ENCODE measurements at places on chromosomes 2 and 18.

DNA sequence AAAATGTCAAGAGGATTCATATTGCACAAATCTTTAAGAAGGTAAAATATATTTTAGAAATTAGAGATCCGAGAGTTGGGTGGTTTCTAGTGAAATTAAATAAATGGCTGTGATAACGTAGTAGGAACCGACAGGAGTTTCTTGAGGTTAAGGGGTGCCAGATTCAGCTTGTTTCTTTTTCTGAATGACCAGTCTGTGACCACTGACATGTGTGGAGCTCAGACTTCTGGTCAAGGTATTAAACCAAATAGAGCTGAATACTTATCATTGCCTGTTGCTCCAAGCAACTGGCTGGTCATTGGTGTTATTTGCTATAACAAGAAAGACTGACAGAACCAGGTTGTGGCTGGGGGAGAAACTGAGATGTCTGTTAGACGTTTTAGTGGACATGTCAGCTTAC is 408.2 kb upstream of the HS6ST1 start:
- no peak for DNase-seq

DNA sequence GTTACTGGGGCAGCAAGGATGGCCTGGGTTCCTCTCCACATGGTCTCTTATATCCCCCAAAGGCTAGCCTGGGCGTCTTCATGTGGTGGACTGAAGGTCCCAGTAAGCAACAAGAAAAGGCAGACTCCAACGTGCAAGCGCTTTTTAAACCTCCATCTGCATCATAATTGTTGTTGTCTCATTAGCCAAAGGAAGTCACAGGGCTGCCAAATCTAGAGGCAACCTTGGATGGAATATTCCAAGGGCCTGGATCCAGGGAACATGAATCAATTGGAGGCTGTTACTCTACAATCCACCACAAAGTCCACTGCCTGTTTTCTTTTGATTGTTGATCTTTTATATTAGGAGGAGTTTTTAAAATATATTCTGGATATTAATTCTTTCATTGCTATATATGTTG is 118.8 kb downstream of the SH3RF3 start:
- DNase-seq: no peak

- no peak for DNase-seq
These were observed 67.2 kb downstream of the IKZF2 start for GRCh38 chr2:213084261-213084660.

DNA sequence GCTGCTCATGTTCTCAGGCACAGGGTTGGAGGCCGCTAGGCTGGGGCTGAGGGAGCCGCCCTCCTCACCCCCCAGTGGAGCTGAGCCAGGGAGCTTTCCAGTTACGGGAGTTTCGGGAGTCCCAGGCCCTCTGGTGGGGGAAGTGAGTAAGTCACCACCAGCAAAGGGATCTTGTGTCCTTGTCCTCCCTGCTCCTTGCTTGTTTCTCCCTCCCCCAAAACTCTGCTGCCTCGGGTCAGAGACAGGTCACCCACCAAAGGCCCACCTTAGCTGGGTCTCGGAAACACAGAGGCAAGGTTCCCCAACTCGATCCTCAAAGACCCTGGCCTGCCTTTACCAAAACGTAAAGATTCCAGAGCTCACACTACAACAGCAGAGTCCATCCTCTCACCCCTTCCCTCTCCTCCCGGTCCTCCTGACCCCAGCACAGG is 60.5 kb upstream of the POMC start:
- DNase-seq: peak; percentile 69

DNA sequence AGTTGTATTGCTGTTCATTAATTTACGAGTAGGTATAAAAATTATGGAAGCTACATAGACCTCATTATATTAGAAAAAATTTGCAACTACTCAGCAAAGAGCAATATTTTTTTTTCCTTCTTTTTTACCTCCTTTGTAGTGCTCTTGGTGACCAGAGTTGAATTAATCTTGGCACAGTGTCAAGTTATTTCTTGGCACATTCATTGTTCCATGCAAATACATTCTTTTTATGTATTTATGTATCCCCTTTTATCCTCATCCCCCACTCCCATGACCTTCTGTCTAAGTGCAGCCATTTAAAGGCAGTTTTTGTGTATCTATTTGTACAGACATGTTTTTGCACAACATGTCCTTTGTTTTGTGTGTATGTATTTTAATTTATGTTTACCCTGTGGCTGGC is 224.5 kb downstream of the CCDC102B start:
- DNase-seq: no peak

DNA sequence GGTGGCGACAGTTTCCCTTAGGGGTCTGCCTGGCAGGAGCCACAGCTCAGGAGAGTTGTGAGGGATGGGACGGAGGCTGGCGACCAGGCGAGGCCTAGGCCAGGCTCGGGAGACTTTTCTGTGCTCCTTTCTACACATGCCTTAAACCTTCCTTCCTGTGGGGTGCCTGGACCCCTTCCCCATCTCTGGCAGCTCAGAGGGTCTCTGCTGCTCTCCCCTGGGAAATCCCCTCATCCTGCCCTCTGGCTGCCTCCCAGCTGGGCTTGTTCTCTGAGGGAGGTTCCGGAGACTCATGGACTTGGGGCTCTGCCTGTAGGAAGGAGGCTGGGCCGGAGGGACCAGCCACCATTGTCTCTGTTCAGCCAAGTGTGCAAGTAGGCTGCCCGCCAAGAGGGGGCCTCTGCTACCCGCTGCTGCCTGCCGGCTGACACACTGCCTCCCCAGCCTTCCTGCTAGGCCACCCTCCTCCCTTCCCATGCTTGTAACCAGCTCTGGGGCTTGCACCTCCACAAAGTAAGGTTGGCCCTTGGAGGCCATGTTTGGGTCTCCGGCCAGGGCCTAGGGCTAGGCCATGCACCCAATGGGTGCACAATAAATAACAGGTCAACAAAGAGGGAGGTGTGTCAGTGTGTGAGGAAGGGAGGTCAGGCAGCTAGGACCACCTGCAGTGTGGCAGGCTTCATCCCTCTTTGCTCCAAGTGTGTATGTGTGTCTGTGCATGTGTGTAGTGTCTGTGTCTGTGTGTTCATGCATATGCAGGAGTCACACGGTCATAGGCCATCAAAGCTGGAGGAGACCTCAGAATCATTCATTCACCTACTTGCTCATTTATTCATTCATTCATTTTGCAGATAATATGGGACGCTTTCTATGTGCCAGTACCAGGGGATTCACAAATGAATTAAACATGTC is 28.8 kb downstream of the PSD4 start:
- no peak for DNase-seq

- DNase-seq: no peak
These were observed 261.3 kb upstream of the CCDC68 start for GRCh38 chr18:55220523-55220922.

- DNase-seq: no peak
These were observed 361.6 kb upstream of the TFPI start for GRCh38 chr2:187915810-187916209.

DNA sequence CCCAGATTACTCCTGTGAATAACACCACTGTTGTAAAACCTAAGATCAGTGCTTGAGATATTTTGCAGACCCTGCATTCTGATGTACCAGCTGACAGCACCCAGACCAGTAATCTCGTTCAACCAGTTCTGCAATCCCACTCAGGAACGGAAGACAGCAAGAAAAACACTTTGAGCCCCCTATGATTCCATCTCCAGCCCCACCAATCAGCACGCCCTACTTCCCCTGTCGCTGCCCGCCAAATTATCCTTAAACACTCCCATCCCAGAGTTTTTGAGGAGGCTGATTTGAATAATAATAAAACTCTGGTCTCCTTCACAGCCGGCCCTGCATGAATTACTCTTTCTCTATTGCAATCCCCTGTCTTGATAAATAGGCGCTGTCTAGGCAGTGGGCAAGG is 173.9 kb upstream of the CDH2 start:
- no peak for DNase-seq

DNA sequence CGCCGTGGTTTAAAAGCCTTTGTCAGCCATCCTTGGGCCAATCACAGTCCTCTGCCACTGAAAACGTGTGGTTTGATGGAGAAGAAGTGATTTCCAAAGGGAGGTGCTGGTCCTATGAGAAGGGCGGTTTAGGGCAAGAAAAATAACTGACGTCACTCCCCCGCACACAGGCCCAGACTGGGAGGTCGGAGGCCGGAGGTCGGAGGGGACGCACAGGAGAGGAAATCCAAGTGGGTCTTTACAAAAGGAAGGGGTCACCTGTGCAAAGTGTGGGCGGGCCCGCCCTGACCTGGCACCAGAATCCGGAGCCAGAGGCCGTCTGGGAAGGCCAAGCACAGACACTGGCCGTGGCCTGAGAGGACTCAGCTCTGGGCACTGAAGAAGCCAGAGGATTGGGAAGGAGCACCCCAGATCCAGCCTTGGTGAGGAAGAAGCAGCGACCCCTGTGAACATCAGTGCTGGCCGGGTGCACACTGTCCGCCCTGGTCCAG is 18.0 kb upstream of the KCNG2 start:
- DNase-seq: no peak

- no peak for DNase-seq
These were observed 406.2 kb downstream of the NUP35 start for GRCh38 chr2:183530333-183530901.

DNA sequence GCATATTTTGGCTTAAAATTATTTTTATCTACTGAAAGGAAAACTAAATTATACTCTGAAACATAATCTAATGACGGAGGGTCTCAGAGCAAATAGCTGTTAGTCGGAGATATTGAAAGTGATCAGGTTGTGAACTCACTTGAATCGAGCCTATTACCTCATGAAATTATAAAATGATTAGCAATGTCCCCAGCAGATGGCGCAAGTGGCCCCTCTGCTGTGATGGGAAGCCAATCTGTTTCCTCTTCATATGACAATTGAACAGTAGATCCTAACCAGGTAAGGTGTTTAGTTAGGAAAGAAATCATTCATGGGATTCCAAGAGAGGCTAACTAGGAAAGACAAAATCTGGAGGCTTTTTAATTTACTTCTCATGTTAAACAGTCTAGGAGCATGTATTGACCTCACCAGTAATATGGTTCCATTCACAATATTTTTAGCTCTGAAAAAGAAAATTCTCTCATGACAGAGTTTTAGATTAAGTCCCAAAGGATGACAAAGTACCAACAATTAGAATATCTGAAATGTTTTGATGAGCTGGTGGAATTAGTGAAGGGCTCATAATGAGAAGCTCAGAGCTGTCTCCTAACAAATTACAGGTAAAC is 29.9 kb upstream of the MPPE1 start:
- DNase-seq: peak; percentile 85

- no peak for DNase-seq
These were observed 757 bp downstream of the HDHD2 start for GRCh38 chr18:47149457-47150028.

- no peak for DNase-seq
These were observed 63.7 kb downstream of the FARSB start for GRCh38 chr2:222592176-222592575.

GRCh38 chr2:240600451-240600961 is 14.0 kb downstream of the CAPN10 start:
- DNase-seq: peak; percentile 5

DNA sequence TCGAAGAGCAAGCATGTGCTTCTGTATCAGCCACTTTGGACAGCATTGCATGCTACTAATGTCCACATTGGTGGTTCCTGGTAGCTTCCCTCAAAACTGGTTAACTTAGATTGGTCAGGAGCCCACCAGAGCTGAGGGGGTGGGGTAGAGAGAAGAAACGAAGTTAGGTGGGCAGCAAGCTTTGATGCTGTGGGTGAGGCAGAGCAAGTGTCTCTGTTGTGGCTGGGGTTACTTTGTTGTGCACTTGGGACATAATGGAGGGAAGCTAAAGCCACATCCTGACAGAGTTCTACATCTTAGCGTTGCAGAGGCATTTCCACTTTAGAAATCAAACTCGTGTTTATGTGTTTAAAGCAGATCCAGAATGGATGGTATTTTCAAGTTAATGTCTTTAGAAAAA is 82.7 kb downstream of the FAM168B start:
- no peak for DNase-seq

DNA sequence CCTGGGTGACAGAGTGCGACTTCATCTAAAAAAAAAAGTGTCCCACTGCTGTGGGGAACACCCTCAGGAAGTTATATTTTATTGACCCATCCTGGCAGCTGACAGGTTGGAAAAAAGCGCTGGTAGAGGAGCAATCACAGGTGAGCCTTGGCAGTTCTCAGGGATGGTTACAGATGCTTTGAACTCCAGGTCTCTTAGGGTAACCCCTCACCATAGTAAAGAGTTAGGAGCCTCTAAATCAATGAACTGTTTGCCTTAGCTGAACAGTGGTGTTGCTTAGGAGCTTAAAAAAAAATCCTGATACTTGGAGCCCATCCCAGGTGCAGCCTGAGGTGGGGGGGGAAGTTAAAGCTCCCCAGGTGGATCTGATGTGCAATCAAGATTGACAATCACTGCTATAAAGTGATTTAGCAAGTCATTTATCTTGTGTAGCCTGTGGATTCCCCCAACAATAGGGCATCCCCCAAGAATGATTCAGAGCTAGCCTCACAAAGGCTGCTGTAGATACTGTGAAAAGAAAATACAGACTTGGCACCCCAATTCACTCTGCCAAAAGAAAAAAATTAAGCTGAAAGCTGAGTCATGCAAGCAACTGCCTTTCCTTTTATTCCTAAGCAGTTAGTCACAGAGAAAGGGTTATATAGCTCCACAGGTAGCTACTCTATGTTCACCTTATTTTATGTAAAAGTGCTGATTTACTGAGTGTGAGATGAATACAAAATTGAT is 14.8 kb downstream of the SLC16A14 start:
- no peak for DNase-seq

GRCh38 chr2:218003981-218004419 is 1.2 kb upstream of the TNS1 start:
- DNase-seq: peak; percentile 53

- no peak for DNase-seq
These were observed 148.5 kb upstream of the GYPC start for GRCh38 chr2:126507425-126507911.

DNA sequence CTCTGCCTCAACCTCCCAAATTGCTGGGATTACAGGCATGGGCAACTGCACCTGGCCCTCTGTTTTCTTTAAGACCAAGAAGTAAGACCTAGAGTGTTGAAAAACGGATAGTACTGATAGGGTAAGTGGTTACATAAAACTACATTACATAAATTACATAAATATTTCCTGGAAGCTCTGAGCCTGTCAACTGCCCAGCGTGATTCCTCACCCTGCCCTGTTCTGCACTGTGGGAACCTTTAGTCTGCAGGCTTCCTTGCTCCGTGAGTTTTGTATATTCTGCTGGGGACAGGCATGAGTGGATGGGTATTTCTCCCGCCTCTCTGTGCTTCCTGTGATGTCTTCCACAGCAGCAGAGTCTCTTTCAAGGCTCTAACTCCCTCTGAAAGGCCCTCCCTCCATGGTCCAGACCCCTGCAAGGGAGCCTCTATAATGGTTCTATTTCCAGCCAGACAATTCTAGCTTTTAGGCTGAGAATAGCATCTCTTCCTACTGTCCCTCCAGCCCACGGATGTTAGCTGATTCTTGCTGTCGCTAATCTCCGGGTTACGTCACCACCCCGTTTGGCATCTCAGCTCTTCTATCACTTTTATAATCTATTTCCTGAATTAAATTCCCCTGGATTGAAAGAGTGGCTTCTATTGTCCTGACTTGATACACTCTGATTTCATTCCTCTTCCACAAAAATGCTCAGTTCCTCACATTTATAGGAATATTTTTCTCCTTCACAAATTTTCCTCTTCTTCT is 49.5 kb upstream of the PLEKHM3 start:
- DNase-seq: no peak

- no peak for DNase-seq
These were observed 29.3 kb upstream of the LBH start for GRCh38 chr2:30201990-30202389.

All from transverse colon (tissue), 4 donors.